ENCODE measurements at places on chromosomes 16 and 17.

DNA sequence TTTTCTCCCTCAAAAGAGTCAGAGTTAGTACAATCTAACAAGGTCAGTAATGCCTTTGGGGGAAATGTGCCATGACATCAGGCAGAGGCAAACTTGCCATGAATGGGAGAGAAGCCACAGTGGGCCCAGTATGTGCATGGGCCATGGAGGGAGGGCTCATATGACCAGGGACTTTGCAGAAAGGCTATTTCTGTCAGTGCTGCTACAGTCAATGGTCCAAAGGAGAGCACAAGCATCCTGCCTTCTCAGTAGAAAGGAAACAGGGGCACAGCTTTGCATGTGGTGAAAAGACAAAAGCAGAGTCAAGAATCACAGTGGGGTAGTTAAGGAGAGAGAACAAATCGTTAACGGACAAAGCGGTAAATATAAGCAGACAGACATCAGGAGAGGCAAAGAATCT is 11.2 kb upstream of the CORO6 start:
- no peak for DNase-seq

DNA sequence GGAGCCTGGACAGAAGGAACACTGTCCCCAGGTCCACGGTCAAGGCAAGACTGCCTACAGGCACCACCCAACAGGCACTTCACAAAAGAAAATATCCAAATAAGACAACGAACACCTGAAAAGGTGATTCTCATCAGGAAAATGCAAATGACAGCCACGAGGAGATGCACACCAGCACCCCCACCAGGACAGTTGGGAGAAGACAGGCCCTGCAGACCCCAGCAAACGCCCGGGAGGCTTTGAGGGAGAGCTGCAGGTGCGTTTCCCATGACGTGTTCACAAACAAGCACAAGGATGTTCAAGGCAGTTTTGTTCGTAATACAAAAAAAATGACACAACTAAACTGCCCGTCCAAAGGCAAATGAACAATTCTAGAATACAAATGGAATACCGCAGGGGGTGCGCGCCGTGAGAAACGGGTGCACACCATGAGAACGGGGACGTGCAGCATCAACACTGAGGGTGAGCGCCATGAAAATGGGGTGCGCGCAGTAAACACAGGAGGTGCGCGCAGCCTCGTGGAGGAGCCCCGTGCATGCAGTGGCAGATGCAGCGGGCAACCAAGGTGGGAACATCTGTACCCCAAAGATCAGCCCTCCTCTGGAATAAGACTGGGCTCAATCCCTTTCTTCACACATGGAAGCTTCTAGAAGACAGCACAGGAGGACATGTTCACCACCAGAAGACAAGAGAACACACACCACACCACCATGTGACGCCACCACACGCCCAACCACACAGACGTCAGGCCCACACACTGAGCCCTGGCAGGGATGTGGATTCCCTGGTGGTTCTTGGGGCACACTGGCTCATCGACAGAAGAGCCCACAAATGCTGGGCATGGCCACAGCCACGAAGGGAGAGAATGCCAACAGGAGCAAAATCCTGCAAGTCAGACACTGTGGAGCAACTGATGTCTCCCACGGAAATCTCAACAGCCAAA is 91.2 kb downstream of the ZNF778 start:
- DNase-seq = no peak

DNA sequence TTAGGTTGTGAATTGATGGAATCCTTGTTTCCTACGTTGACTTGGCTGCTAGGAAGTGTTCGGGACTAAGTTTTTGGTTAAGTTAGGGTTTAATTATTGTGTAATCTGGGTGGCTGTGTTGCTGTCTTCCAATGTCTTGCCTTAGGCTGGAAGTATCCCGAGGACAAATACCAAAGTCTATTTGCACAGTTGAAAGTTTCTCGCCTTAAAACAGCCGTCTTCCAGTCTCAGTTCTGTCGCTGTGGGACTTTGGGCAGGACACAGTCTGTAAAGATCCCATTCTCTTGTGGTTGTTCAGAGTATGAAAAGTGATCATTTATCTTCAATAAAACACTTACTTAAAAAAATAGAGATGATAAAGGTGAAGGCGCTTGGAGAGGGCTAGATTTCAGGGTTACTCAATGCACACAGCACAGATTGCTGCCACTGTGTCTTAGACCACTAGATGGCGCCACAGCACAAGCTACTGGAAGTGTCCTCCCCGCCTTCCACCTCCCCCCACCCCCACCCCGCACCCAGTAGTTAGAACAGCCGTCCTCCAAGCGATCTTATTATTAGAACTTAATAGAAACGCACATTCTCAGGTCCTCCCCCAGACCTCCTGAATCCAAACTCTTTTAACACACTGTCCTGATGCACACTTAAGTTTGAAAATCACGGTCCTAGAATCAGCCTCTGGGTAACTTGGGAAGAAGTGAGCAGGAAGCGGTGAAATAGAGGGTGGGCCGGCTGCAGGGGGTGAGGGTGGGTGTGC is 45.8 kb downstream of the AKAP1 start:
- peak; percentile 67 for DNase-seq

- DNase-seq = no peak
These were observed 158.2 kb upstream of the TOX3 start for GRCh38 chr16:52705122-52705521.

- no peak for DNase-seq
These were observed 15.8 kb upstream of the PRM1 start for GRCh38 chr16:11296706-11297491.

DNA sequence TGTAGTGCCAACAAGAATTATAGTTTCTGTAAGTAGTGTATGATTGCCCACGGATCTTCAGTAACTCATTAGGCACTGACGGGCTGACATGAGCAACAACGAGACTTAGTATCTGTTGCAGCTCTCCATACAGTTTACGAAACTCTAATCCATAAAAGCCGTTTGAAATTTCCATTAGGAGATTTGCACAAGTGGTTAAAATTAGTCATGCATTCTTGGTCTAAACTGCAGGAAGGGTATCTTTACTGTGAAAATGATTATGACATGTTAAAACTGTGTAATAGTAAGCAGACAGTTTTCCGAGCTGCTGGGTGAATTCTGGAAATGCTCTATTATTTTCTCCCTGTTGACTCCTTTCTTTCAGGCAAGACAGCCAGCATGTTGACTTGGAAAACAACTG is 605.0 kb downstream of the WWOX start:
- DNase-seq = no peak

DNA sequence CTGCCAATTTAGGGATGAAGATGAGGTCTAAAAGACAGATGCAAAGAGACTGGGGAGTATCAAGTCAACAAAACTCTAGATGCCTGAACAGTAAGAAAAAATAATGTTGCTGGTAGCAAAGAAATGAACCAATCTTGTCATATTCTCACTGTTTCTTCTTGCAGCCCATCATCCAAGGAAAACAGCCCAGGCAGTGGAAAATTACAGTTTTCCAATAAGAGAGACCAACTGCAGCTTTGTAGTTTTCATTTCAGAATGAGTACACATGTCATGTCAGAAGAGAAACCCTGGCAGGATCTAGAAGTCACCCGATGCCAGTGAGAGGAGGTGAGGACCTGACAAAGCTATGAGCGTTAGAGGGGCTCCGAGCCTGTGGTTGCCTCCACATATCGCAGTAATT is 500.4 kb upstream of the PSMD7 start:
- no peak for DNase-seq

DNA sequence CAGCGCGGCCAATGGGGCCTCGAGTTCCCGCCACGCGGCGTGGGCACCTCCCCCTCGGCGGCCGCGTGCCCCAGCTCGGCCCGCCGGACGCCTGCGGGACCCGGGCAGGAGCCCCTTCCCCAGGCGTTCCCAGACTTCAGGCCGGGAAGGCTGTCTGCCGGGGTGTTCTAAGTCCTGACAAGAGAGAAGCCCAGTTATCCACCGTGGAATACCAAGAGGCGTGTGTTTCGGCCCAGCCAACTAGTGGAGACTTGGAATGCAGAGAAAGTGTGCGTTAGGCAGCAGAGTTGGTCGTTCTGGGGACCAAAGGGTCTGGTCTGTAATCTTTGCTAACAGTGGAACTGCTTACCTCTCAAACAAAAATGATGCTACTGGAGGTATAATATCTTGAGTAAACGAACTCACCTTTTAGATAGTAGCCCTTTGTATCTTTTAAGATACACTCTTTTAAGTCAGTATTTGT is 251 bp upstream of the HSF5 start:
- DNase-seq = no peak

- DNase-seq = no peak
These were observed 33.2 kb downstream of the CYB5D2 start for GRCh38 chr17:4175921-4176807.

DNA sequence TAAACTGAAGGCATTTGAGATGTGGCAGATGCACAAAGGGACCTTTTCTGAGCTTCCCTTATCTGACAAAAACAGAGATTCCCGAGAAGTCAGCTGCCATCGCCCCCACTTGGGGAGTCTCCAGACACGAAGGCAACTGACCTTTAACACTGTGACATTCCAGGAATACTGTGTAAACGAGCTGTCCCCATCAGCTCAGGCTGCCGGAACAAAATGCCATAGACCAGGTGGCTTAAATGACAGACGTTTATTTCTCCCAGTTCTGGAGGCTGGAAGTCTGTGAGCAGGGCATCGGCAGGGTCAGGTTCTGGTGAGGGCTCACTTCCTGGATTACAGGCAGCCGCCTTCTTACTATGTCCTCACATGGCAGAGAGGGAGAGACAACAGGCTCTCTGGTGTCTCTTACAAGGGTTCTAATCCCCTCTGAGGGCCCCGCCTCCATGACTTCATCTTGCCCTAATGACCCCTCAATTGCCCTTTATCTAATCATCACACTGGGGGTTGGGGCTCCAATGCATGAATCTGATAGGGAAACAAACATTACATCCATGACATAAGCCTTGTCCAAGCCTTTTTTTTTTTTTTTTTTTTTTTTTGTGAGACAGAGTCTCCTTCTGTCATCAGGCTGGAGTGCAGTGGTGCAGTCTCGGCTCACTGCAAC is 178.5 kb upstream of the RPL38 start:
- DNase-seq = no peak

DNA sequence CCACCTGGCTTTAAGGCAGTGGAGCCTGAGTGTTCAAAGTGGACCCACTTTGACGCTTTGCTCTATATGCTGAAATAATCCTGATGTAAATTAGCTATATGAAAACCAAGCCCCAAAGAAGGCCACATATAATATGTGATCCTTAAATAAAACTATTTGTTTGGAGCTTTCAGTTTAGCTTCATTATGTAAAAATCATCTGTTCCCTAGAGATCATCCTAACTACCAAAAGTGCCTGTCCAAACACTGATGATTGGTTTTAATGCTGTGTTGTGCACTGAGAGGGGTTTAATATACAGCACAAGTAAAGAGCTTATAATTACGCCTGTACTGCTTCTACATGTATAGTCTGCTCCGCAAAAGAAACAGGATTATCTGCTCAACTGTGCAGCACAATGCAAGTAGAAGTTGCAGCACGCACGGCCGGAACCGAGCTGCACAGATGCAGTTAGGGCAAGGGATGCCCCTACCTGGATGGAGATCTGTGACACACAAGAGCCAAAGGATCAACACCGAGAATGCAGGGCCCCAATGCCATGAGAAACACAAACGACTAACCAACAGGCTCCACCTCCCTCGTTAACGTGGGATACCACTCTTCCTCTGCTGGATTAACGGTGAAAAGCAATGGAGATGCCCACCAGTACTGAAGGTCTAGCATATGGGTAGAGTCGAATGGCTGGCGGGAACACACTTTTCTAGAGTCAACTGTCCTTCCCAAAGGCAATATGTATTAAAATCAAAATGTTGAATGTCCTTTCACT is 20.5 kb downstream of the USP7 start:
- no peak for DNase-seq

- no peak for DNase-seq
These were observed 45.3 kb downstream of the MPRIP start for GRCh38 chr17:17087424-17088015.

DNA sequence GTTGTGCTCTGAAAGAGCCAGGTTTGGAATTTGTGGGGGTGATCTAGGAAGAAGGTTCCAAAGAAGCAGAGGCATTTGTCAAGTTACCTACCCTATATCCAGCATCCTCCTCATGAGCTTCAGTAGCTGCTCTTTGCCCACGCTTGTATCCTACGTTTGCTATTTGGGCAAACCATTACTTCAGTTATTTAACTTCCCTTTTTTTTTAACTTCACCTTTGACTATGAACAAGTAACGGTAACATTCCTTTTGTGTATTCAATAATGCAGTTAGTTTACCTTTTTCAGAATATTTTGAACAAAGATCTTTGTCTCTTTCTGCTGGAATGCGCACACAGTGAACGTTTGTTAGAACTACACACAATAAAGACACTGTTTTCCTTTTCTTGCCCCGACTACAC is 41.5 kb downstream of the CYB5B start:
- DNase-seq = no peak

DNA sequence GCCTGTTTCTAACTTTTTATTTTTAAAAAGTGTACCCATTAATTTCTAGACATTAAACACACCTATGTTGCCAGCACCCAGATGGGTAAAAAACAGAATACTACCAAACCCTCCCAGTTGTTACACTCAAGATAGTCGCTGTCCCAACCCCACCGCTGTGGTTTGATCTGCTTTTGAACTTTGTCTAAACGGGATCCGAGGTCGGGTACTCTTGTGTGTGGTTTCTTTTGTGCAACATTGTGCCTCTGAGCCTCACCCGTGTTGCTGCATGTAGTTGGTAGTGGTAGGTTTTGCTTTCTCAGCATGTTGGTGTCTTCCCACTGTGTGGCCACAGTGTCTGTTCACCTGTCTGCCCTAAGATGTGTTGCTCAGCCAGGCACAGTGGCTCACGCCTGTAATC is 4.3 kb downstream of the KLHL36 start:
- DNase-seq = no peak

DNA sequence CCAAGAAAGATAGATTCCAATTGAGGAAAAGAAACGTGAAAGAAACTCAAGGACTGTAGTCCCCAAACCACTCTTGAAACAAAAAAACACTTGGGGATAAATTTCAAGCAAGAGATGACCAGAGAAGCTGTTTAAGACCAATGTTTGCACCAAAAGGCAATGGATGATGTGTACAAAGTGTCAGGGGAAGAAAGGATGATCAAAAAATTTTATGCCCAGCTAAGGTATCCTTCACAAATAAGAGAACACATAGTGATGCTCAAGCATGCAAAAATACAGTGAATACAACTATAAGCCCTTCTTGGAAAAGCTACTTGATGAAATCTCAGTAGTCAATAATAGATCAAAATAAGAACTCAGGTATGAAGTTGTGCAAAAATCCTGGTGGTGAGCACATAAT is 281.1 kb downstream of the CEP112 start:
- DNase-seq = no peak

- DNase-seq = no peak
These were observed 1.6 kb upstream of the KIAA0513 start for GRCh38 chr16:85025781-85026653.

DNA sequence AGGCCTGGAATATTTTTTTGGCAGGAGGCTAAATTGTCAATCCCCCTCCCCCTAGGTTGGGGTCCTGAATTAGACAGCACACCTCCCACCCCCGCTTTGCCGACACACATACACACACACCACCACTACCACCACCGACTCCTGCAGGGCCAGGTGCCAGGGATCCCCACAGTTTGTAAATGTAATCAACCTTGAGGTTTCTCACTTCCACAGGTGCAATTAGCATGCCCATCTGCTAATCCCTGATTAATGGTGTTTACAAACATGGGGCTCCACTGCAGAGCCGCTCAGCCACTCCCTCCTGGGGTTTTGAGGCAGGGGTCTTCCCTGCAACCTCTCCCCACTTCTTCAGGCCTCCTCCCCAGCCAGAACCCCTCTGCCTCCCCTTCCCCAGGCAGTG is 11.8 kb downstream of the MRM1 start:
- no peak for DNase-seq

Data from NCI-H1092 (cell line).